Right renal pelvis (tissue), 4 donors: ENCODE measurements at places on chromosomes 6 and 20.

DNA sequence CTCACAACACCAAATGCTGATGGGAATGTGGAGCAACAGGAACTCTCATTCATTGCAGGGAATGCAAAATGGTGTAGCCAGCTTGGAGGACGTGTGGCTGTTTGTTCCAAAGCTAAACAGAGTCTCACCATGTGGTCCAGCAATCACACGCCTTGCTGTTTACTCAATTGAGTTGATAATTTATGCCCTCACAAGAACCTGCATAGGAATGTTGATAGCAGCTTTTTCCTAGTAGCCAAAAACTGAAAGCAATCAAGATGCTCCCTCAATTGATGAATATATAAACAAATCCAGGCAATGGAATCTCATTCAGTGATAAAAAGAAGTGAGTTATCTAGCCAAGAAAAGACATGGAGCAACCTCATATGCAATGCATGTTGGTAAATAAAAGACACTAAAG, 15.6 kb upstream of the VSX1 start:
- no peak for DNase-seq

DNA sequence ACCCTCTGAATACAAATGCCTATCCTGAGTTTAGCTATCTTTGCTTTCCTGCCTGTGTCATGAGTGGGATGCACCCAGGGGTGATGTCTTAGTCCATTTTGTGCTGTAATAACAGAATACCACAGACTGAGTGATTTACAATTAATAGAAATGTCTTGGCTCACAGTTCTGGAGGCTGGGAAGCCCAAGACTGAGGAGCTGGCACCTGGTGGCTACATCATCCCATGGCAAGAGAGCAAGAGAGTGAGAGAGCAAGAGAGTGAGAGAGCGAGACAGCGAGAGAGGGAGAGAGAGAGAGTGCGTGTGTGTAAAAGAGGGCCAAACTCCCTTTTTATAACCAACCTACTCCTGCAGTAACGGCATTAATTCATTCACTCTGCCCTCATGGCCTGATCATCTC, 76.8 kb downstream of the PRDM1 start:
- DNase-seq: no peak

DNA sequence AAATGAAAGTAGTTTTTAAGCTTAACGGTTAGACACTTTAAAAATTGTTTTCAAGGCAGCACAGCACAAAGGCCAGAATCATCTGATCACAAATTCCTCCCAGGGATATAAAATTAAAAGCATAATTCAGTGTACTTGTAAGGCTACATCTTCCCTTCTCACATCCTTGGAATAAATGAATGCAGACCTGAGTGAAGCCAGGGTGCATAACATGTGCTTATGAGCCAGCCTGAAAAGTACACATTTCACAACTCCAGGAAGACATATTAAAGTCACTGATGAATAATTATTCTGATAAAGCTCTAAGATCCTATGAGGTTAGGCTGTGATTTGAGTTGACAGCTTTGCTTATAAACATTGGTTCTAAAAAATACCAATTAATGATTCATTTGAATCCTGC, 163.6 kb downstream of the BTBD9 start:
- no peak for DNase-seq

DNA sequence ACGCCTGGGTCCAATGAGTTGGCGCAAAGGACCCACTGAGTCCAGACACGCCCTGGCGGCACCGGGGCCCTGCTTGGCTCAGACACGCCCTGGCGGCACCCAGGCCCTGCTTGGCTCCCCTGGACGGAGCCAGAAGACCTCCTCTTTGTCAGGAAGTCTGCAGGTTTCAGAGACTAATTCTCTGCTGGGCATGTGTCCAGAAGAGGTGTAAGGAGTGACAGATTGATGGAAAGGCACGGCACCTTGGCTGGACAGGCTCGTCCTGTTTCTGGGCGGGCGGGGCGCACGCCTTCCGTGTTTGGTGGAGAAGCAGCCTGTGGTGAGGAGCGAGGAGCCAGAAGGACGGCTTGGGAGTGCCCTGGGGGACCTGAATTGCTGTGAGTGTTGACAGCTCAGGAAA, 23.1 kb upstream of the DACT2 start:
- DNase-seq: no peak

DNA sequence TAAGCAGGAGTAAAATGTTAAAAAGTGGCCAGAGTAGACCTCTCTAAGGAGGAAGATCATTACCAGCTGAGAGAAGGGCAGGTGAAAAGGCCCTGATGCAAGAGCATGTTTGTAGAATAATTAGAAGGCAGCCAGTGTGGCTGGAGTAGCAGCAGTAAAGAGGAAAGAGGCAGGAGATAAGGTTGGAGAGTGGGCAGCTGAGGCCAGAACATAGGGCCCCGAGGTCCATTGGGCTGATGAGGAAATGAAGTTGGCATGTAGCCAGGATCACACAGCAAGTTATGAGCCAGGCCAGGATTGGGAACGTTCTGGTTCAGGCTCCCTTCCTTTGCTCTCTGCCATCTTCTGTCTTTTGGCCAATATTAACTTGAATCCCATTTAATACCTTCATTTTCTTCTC, 51.6 kb downstream of the RALY start:
- DNase-seq: no peak

DNA sequence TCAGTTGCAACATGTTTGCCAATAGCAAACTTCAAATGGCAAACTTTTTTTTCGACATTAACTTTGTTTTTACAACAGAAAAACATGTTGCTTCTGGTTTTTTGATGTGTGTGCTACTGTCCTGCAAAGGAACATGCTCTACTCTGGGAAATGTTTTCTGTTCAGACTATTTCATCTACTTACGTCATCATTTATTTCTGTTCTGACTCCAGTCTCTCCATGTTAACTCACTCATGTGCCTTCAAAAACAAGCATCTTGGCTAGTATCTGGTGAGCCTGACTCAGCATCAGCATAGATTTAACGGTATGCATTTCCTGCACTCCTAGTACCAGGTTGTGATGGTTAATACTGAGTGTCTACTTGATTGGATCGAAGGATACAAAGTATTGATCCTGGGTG, 36.1 kb upstream of the MAP7 start:
- no peak for DNase-seq

DNA sequence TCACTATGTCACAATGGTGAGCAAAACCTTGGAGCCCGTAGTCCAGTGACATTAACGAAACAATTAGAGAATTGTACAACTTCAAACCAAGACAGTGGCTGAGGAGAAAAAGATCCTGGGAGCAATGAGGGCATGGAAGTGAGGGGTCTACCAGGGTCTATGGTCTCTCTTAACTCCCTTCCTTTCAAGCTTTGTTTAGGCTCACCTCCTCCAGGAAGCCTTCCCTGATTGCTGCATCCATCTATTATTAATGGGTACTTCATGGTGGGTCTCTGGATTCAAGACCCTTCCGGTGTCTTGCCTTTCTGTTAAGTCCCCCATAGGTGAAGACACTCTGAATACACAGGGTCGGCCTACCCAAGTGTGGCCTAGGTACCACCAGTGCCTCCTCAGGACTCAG, 38.1 kb upstream of the MLN start:
- no peak for DNase-seq

DNA sequence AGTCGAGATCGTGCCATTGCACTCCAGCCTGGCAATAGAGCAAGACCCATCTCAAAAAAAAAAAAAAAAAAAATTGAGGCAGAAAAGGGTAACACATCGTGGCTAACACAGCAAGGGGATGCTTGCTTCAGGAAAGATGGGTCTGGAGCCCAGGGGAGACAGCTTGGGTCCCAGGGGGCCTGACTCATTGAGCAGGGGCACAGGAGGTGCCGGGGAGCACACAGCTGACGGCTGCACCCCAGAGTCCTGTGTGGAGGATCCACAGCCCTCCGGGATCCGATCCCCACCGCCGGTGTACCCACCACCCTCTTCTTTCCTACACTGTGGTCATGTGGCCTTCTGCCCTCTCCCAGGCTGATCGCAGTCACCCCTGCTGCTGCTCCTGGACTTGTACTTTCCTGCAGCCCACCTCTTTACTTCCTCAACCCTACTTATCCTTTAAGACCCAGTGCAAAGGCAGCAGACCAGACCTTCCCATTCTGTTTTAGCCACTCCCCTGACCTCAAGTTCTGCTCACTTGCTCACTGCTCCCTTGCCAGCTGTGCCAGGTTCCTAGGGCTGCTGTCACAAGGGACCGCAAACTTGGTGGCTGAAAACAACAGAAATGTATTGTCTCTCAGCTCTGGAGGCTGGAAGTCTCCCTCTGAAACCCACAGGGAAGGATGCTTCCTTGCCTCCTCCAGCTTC, 17.6 kb upstream of the EZR start:
- DNase-seq: no peak

- DNase-seq: no peak
Measured at GRCh38 chr6:42805297-42805861, 23.5 kb downstream of the BICRAL start.

- DNase-seq: no peak
Measured at GRCh38 chr6:126170978-126171382, 168.9 kb upstream of the CENPW start.

- no peak for DNase-seq
Measured at GRCh38 chr6:4322846-4323309, 187.5 kb upstream of the ECI2 start.

DNA sequence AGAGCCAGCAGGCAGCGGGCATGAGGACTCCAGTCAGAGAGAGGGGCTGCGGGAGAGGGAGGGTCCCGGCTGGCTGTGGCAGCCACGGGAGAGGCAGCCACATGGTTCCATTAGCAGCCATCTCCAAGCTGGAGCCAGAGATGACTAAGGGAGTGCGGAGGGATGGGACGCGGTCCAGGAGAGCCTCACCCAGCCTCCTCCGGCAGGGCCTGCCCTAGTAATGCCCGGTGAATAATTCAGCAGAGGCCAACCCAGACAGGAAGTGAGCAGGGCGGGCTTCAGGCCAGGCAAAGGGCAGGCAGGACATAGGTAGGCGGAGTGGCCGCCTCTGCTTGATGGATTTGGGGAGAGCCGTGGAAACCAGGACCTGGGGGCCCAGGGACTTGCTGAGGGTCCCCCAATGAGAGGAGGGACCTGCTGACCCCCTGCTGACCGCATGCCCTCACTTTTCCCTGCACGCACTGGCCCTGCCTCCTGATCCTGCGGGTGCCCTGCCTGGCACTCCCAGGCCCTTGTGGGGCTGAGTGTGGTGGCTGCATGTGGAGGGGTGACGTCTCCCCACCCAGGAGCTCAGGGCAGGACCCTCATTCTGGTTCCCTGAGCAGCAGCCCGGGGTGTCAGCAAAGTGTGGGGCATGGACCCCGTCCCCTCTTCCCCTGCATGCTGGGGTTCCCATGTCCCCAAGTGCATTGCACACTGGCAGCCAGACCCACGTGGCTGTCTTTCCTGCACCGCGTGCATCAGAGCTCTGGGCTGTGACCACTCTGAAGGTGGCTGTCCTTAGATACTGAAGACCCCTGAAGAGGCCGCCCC, 51.8 kb upstream of the SLCO4A1 start:
- no peak for DNase-seq

- no peak for DNase-seq
Measured at GRCh38 chr20:25987073-25987927, 290.6 kb upstream of the ZNF337 start.

GRCh38 chr20:2751347-2751877, 49.0 kb downstream of the CPXM1 start:
- DNase-seq: no peak

GRCh38 chr20:10321138-10321717, 102.6 kb downstream of the SNAP25 start:
- DNase-seq: no peak

DNA sequence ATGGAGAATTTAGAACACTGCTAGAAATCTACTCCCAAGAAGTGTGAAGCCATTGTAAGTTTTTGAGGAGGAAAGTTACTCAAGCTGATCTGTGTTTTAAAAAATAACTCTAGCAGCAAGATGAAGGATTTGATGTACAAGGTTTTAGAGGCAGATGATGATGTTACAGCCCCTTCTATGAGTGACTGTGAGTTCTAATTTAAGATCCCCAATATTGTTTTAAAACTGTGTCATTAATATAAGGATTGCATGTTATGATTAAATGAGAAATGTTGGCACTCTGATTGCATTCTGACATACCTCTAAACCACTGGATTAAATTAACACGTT, 293.5 kb downstream of the ADGB start:
- no peak for DNase-seq

DNA sequence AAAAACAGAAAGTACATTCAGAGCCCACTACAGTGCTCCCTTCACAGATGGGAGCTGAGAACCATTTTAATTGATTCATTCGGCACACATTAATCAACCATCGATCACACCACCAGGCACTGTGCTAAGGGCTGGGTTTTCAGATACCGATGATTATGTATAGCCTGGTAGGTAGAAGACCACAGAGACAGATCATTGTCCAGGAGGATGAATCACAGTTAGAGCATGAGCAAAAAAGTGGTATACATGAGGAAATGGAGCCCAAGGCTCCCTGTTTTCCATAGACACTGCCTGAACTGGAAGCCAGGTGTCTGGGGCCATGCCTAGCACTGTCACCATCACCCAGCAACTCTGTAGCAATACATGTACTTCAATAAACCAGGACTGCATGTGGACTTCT, 9.0 kb upstream of the PRDM1 start:
- DNase-seq: no peak

GRCh38 chr20:52145587-52145986, 46.0 kb downstream of the ZFP64 start:
- DNase-seq: no peak

- no peak for DNase-seq
Measured at GRCh38 chr20:25380945-25381614, 9.6 kb downstream of the ABHD12 start.

DNA sequence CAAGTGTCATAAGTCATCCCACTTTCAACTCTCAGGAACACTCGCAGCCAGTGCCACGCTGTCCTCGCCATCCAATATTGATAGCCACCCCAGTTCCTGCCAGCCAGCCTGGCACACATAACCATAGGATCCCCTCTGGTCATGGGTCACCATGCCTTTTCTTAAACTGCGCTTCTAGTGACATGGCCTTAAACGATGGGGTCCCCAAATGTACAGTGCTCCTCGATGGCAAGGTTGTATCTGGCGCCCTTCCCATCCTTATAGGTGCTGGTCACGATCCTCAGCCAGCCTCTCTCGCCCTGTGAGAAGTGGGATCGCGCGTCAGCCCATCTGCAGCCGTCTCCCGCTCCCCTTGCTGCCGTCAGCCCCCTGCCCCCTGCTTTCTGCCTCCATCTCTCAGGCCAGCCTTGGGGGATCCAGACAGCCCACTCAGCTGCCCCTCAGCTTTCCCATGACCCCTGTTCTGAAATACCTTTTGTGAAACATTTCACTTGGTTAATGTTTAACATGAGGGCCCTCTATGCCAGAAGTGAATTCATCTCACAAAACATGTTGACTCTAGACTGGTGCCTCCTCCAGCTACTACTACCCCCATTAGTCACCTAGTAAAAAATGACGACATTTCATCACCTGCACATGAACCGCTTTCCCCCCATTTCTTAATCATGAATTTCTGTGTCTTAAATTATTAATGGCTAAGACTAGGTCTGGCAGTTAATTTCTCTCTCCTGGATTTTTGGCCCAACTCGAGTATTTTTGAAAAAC, 11.4 kb downstream of the CTSZ start:
- DNase-seq: no peak

DNA sequence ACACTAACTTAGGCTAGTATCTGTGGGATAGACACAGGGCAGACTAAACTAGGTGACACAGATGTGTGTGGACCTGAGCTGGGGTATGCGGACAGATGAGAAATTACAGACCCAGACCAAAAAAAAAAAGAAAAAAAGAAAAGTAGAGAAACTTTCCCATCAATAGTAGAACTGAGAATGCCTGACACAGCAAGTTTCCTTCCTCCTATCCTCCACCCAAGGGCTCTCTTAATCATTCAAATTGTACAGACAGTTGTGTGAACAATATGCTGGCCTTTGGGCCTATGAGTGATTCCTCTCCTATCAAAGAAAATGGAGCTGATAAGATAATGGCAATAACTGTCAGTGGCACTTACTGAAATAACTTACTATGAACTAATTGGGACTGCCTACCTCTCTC, 226.7 kb upstream of the PRDM1 start:
- DNase-seq: no peak
